Activated T-helper 9 cell treated with anti-CD3 and anti-CD28 coated beads, Interleukin-2, amount 50 U/mL, for 16 hours (primary cell): ENCODE measurements at places on chromosomes 4 and X.

DNA sequence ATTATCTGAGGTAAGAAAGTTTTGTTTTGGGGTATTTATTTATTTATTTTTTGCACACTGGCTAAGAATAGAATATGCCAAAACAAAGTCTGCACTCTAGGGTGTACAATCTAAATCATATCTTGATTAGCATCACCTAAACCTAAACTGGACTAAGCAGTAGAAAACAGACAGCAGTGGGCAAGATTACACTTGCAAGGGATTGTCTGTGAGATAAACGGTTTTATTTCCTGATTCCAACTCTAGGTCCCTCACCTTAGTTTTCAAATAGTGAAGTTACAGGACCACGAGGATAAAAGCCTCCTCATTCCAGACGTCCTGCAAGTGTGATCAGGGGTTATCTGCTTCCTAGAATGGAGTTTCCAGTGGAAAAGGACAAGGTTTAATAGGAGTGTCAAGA is 86.1 kb downstream of the SH3RF1 start:
- DNase-seq, result no peak

DNA sequence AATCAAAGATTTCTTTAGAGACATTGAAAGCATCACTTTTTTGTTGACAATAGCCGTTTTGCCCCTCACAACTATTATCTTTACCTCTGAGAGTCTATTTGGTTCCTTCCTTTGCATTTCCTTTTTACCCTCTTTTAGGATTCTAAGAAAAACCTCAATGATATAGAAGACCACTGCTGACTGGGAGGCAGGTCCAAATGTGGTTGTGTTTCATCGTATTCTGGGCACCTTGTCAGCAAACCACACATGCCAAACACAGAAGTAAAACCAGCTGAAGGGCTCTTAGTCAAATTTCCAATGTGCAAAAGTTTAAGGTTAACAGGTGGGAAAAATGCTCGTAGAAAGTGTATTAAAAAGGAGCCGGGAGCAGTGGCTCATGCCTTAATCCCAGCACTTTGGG is 5.1 kb upstream of the PRMT9 start:
- no peak for DNase-seq

DNA sequence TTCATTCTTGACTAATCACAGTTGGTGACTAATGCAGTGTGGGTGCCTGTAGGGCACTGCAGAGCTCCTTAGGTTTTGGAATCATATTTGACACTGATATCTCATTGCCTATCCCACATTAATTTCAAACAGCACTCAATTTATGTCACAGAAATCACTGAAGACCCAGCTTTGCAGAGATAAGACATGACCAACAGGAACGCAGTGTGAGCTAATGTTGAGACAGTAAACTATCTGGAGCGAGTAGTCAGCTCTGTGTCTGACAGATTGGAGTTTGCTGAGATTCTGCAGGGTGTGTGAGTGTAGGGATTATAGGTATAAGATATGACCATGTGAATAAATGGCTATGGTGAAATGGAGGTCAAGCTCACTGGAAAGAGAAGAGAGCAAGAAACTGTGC is 1586.1 kb upstream of the AGA start:
- no peak for DNase-seq

DNA sequence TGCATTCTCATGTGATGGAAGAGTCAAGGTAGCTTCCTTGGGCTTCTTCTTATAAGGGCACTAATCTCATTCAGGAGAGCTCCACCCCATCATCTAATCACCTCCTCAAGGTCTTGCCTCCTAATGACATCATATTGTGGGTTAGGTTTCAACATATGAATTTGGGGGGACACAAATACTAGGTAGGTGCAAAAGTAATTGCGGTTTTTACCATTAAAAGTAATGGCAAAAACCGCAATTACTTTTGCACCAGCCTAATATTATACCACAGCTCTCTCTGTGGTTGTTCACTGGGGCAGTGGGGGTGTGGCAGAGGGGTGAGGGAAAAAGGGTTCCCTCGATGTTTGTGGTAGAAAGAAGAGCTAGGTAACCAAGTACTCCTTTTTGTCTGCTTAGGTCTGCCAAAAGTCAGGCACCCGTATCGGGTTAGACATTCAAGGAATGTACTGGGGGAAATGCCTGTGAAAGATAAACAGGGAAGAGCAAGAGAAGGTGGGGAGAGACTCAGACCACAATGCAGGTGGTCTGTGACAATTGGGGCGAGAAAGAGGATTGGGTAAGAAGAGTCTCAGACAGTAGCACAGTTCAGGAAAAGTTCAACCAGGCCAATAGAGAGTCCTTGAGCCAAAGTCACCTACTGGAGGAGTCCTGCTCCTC is 78.9 kb upstream of the MTM1 start:
- DNase-seq, result no peak

DNA sequence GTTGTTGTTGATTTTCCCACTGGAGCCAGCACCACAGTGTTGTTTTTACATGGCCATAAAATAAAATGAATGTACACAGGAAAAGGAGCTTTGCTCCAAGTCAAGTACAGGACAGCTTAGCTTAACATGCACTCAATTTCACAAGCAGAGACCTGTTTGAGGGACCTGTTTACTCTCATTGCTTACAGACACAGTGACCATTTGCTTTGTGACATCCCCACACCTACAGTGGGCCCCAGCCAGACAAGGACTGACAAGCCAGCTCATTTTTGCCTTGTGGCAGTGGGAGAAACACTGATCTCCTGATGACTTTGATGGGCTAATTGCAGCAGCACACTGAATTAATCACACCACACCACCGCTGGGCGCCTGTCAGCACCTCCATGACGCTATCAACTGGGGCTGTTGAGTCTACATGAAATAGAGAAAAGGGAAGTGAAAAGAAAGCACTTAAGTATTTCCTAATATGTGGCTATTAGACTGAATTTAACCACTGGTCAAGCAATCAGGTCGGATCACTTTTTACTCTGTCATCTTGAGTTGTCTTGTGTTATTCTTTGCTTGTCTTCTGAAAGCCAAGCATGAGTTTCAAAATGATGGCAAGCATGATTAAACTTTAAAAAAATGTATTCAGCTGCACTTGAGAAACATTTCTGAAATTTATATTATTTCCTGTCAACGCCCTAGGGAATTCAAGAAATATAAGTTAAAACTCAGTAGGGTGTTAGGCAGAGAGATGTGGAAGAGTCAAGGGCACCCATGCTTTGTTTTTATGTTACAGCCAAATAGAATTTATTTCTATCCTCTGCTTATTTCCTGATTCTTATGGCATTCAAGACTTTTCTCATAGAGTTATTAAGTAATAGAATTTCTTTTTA is 557.7 kb downstream of the RAB28 start:
- DNase-seq, result no peak

GRCh38 chrX:72309297-72310071 is 3.8 kb upstream of the CITED1 start:
- DNase-seq, result no peak

DNA sequence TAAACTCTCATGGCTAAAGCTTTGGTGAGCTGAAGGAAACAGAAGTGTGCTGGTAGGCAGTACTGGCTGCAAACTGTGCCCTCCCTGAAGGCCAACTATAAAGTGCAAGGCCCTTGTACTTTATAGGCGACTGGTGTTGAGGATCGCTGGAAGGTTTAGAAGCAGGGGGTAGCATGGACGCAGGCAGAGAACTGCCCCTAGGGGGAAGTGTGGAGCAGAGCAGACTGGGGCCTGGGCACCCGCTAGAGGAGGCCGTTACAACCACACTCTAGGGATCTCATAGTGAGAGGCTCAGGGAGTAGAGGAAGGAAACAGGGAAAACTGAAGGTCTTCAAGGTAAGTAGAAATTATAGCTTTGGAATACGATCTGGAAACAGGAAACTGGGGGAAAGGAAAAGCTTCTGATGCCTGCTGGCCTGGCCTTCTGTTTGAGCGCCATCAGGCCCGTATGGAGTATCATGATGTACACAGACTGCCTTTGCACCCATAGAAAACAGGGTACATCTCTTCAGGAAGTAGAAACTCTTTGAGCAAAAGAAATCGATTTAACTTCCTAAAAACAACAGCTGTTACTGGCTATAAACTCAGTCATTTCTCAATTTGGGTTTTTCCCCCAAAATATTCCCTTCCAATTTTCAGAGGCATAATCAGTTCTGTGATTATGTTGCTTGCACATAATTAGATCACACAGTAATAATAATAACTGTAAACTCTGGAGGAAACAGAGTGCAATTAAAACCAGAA is 23.9 kb upstream of the TMSB4X start:
- DNase-seq, result peak; percentile 54

DNA sequence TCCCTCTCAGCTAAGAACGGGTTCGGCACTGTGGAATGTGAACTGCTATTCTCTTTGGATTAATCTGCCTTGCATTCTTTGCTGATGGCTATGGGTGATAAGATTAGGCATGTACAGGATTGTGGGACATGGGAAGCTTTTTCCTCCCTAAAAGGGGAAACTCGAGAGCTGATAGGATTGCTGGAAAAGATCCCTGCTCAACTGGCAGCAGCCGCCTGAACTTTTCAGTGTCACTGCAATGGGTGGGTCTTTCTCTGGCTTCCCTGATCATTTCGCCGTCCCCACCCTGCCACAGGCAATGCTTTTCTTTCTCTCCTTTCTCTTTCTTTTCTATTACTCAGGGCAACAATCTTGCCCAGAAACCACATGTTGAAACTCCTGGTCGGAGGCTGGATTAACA is 20.5 kb downstream of the PAGE2 start:
- DNase-seq, result no peak

- DNase-seq, result no peak
Observed at GRCh38 chrX:130575831-130576389, 174.1 kb downstream of the RBMX2 start.

DNA sequence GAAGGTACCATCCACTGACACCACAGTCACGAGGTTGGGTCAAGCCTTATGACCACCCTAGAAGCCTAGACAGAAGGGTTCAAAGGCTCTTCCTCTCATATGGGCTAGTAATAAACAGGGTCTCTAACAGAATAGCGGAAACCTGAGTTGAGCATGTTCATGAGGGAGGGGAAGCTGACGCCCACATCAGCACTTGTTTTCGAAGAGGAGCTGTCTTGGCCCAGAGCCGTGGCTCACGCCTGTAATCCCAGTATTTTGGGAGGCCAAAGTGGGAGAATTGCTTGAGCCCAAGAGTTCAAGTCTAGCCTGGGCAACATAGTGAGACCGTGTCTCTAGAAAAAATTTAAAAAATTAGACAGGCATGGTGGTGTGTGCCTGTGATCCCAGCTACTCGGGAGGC is 21.5 kb upstream of the TMSB4X start:
- DNase-seq, result no peak

- DNase-seq, result no peak
Observed at GRCh38 chr4:3690551-3691152, 75.5 kb upstream of the ADRA2C start.

GRCh38 chr4:53545942-53546581 is 45.2 kb downstream of the LNX1 start:
- DNase-seq, result no peak

GRCh38 chrX:130295519-130296296 is 27.0 kb upstream of the ZNF280C start:
- DNase-seq, result no peak

DNA sequence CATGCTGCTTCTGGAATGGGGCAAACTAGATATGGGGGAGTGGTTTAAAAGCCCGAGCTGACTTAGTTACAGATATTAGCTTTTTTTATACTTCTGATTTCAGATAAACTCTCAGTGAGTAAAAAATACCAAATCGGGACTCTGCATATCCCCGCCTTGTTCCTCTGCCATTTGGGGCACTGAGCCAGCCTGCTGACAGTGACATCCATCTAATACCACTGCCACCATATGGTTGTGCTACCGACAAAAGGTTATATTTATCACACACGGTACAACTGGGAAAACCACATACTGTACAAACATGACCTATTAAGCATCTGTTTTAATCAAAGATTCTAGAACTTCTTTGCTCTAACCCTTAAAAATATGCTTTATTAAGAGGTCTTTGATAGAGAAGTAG is 78.7 kb downstream of the GALNT7 start:
- no peak for DNase-seq

- DNase-seq, result no peak
Observed at GRCh38 chr4:99537674-99538073, 26.2 kb downstream of the TRMT10A start.

DNA sequence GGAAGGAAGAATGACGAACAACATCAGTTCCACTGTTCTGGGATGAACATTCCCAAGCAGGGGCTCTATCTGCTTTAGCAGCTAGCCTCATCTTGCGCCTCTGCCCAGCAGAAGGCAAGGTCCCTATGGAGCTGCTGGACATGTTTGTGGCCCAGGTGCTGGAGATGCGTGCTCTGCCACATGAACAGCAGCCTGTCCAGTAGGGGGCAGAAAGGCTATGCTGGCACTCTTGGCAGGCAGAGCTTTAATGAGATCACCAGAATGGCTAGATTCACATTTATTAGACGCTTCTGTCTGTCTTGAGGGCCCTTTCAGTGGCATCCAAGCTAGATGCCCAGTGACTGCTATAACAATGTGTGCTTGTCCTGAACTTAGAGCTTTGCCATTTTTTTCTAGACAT is 1826.0 kb downstream of the STIM2 start:
- no peak for DNase-seq

- no peak for DNase-seq
Observed at GRCh38 chr4:89486042-89486441, 178.4 kb upstream of the GPRIN3 start.

- DNase-seq, result peak; percentile 9
Observed at GRCh38 chrX:14528629-14529289, 577 bp upstream of the GLRA2 start.

- no peak for DNase-seq
Observed at GRCh38 chrX:20989361-20989760, 384.9 kb upstream of the CNKSR2 start.

DNA sequence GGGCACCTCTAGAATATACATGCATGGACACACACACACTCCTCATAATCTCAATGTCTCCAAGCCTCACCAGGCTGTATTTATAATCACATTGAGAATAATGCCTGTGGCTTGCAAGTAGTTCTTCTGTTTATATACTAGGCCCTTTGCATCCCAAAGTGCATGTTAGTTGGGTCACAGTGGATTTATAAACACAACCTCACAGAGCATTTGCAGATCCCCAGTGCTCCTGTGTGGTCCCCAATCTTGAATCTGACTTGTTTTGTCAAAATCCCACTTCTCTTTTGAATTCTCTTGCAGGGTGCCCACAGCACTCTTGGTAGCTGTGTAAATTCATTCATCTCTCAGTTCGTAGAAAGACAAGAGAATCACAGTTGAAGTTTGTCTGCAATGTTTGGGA is 49.6 kb upstream of the PROM1 start:
- no peak for DNase-seq

DNA sequence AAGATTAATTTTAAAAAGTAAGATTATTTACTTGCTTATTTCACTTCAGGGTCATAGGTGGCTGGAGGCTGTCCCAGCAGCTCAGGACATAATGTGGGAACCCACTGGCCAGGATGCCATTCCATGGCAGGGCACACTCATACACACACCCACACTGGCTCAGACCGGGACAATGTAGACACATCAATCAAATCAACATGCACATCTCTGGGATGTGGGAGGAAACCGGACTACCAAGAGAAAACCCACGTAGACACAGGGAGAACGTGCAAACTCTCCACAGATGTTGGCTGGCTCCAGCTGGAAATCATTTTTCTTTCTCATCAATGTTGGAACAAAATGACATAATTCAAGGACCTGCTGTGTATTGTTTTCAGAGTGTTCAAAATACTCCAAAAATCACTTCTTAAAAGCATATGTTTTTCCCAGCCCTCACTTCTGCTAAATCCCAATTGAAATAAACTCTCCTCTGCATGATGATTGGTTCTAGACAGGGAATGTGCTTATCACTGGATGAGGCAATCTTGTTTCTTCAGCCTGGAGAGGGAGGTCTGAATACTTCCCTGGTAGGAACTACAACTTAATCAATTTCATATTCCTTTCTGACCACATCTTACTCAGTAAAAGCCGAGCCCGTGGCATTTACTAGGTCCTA is 18.6 kb upstream of the CPE start:
- DNase-seq, result no peak

- no peak for DNase-seq
Observed at GRCh38 chrX:53918702-53919101, 125.6 kb downstream of the PHF8 start.
